ENCODE measurements at places on chromosomes 5 and 9.

DNA sequence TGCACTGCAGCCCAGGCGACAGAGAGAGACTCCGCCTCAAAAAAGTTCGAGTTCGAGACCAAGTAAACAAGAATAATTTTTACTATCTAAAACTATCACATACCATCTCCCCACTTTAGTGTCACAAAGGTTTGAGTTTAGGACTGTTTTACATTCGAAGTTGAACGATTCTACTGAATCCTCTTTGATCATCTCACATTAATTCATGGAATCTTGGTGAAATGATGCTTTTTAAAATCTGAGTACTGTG is 715 bp upstream of the RPS6 start:
- no peak for DNase-seq

DNA sequence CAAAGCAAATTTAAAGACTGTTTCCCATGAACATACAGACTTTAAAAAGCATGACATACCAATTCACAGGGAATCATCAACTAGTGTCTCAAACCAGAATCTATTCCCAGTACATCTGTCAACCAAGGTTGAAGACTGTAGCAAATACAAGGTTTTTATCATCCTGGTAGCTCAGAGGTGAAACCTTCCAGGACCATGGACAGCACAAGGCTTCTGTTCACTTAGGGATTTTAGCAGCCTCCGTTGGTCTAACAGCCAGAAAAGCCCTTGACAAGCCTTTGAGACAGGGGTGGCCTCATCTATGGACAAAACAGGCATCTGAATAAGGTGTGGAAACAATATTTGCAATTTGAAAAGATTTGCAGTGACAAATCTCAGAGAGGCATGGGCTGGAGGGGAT is 119.0 kb downstream of the TRIM32 start:
- peak; percentile 2 for DNase-seq

GRCh38 chr9:76456202-76456926 is 2.6 kb upstream of the GCNT1 start:
- no peak for DNase-seq

DNA sequence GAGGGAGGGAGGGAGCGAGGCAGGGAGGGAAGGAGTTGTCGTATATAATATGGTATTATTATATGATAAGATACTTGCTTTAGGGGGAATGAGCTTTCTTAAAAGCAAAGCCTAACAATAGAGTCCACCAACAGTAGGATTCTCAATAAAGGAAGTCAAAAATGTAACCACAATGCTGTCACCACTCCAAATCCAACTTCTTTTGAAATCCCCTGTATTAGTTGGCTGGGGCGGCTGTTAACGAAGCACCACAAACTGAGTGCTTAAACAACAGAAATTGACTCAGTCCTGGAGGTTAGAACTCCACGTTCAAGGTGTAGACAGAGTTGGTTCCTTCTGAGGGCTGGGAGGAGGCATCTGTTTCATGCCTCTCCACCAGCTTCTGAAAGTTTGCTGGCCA is 23.1 kb downstream of the GAS1 start:
- no peak for DNase-seq

GRCh38 chr9:1978941-1979340 is 36.2 kb upstream of the SMARCA2 start:
- peak; percentile 61 for DNase-seq
